Stimulated activated CD4-positive, alpha-beta T cell treated with anti-CD3 and anti-CD28 coated beads, Interleukin-4, amount 100 ng/mL, for 48 hours (primary cell): ENCODE measurements at places on chromosomes 11 and 22.

- no peak for DNase-seq
Measured at GRCh38 chr22:26722159-26722558, 64.8 kb downstream of the MIAT start.

GRCh38 chr11:100593291-100593690 is 93.8 kb upstream of the ARHGAP42 start:
- no peak for DNase-seq

DNA sequence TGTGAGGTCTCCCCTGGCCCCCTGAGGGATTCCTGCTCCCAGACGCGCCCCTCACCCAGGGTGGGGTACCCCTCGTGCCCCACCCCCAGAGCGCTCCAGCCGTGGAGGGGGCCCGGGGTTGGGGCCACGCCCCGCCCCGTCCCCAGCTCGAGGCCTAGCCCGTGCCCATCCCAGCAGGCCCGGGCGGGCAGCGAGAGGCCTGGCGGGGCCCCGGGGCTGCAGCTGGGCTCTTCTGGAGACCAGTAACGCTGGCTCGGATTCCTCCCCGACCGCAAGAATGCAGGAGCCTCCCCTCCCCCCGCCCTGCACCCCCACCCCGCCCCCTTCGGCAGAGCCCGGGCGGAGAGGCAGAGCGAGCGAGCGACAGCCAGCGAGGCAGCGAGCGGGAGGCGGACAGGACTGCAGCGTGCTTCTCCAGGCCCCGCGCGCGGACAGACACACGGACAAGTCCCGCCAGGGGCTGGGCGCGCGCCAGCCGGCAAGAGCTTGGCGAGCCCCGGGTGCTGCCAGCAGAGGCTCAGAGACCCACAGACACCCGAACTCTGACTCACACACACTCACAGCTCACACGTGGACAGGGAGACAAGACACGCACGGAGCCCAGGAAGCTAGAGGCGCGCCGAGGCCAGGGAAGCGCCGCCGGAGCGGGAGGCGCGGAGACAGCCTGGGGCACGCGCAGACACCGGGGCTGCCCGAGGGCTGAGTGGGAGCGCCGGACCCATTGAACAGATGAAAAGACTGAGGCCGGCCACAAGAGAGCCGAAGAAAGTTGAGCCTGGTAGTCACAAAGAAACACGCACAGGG is 15.2 kb downstream of the BCL9L start:
- no peak for DNase-seq

DNA sequence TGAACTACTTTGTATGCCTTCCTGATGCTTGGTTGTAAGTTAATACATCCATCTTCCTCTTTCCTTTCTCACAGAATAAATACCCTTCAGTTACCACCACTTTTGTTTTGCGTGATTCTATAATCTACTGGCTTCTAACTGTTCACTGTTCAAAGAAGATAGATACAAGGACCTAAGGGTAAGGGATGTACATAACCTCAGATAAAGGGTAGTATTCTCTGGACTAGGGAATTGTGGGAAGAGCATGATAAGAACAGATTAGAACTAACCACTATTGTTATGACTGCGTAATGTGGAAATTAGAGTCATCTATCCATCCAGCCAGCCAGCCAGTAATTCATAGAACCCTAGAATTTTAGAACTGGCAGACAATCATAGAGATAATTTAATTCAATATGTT is 36.4 kb downstream of the MAP6 start:
- DNase-seq = no peak

GRCh38 chr22:35752863-35753189 is 35.2 kb downstream of the APOL5 start:
- no peak for DNase-seq

- DNase-seq = no peak
Measured at GRCh38 chr11:66685276-66686099, 7.8 kb upstream of the RBM4B start.

DNA sequence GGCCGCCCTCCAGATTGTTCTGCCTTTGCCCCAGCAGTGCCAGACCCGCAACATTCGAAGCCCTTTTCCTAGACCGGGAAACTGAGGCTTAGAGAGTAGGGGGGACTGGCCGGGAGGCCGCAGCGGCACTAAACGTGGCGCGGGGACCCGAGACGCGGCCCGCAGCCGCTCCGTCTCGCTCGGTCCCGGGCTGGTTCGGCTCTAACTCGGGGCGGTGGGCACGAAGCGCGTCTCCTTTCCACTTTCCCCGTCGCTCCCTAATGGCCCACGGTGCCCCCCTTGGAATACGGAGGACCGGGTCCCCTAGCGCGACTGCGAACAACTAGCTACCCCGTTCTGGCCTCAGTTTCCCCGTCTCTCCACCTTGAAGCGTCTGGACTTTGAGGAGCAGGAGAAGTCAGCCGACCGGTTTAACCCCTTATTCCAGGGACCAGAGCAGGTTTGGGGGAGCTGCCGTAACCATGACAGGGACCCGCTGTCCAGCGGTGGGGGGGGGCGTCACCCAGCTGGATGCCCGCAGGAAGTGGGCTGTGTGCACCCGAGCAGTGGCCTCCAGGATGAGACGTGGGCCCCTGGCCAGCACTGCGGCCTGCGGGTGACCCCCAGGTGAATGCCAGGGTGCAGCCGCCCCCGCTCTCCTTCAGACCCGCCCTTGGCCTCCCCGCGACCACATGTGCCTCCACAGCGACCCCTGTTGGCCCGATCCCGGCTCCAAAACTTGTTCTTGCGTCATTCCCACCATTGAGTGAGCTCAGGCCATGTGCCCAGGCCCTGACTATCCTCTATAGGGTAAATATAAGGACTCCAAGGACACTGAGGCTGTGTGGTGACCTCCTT is 1.1 kb downstream of the CDC42EP1 start:
- DNase-seq = peak; percentile 81

- DNase-seq = no peak
Measured at GRCh38 chr22:32185821-32186220, 19.1 kb downstream of the RFPL2 start.

DNA sequence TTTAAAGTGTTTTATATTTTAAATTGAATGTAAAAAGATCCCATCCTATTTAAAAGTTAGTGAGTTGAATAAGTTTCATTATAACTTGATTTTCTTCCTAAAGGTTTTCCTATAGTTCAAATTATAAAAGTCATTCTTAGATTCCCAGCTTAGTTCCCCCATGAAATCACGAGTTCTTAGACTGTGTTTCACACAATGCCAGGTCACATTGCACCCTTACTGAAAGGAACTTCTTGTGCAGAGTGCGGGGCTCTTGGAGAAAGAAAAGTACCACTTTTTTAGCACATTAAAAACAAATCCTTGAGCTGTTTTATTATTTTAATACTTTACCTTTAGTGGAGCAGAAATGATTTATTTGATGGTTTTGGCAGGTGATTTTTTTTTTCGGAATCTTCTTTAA is 15.6 kb downstream of the GRAP2 start:
- no peak for DNase-seq

DNA sequence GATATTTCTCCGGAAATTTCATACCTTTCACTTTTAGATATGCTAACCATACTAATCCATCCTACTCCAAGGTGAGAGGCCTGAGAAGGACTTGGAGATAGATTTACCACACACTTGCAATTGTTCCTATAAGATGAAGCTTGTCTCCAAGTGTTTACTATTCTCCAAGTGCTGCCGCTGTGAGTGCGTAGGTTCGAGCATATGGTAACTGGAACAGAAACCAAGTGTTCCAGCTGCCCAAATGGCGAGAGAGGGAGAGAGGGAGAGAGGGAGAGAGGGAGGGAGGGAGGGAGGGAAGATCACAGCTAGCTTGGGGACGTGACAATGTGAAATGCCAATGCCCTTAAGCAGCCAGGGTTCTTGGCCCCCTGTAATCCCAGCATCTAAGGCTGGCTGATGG is 21.5 kb downstream of the ASCC2 start:
- DNase-seq = no peak

- no peak for DNase-seq
Measured at GRCh38 chr11:94181943-94182342, 53.3 kb downstream of the PANX1 start.

DNA sequence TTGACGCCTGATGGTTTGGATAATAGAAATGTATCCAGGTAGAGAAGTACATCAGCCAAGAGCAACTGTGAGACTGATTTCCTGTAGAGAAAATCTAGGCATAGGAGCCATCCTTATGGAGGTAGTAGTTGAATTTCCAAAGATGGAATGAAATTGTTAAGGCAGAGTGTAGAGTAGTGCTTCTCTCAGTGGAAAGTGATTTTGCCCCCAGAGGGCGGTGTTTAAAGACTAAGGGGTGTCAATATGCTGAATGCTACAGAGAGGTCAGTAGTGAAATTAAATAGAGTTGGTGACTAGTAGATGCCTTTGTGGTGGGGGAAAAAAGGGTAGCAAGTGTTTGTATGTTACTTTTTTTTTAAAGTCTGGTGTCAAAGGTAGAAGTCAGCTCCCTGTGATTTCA is 54.5 kb downstream of the TRIM44 start:
- no peak for DNase-seq

- DNase-seq = no peak
Measured at GRCh38 chr11:79436919-79437277, 3.9 kb downstream of the TENM4 start.

GRCh38 chr11:131909426-131910177 is 539.2 kb downstream of the NTM start:
- no peak for DNase-seq

DNA sequence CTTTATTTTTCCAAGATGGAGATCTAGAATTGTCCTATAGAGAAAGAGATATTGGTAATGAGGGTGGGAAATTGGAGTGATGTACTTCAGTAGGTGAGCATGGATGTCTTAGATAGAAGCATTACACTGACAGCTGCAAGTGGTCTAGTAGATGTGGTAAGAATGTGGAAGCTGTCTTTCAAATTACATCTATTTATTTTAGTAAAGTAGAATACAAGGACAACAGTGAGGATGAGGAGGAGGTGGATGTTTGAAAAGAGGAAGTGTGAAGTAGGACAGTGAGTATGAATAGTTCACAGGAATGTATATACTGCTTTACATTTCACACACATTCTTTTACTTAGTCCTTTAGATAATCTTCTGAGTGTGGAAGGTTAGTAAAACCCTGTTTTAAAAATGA is 64.2 kb downstream of the HIPK3 start:
- no peak for DNase-seq

DNA sequence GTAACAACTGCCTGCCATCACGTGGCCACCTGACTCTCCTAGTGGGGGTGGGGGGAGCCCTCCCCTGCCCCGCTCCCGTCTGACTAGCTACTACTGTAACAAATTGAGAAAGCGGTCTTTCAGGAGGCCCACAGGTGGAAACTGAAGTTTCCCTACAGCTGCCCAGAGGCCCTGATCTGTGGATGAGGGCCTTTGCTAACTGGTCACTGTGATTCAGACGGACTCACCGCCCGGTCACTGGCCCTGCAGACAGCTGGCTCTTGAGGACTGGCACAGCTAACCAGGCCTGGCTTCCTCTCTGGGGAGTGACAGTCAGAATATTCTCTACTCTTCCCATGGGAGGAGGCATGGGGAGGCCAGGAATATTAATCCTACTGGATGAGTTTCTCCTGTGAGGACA is 116.8 kb downstream of the ARHGAP8 start:
- DNase-seq = no peak

DNA sequence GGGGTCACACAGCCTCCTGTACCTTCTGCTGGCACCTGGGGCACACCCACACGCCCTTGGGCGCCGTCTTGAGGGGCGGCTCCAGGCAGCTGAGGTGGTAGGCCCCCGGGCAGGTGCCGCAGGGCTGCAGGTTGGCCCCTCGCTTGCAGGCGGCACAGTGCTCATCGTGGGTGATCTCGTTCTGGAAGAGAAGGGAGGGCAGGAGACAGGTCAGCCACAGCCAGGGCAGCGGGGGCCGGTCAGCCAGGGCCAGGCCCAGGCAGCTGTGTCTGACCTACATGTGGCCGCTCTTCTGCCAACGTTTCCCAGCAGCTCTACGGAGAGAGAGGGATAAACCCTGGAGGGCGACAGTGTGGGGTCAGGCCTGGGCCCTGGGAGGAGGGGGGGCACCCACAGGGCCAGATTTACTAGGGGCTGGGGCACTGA is 121.9 kb downstream of the PHF21B start:
- DNase-seq = no peak

DNA sequence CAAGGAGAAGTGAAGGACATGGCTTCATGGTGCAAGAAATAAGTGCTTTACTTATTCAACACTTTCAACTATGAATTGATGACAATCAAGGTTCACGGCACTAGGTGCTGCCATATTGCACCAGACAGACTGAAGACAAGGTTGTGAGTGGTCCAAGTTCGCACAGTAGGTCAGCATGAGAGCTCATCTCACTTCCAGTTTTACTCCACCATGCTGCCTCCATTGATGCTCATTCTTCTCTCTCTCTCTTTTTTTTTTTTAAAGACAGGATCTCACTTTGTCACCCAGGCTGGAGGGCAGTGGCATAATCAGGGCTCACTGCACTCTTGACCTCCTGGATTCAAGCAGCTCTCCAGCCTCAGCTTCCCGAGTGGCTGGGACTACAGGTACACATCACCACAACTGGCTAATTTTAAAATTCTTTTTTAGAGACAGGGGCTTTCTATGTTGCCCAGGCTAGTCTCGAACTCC is 47.7 kb downstream of the EHF start:
- DNase-seq = no peak

DNA sequence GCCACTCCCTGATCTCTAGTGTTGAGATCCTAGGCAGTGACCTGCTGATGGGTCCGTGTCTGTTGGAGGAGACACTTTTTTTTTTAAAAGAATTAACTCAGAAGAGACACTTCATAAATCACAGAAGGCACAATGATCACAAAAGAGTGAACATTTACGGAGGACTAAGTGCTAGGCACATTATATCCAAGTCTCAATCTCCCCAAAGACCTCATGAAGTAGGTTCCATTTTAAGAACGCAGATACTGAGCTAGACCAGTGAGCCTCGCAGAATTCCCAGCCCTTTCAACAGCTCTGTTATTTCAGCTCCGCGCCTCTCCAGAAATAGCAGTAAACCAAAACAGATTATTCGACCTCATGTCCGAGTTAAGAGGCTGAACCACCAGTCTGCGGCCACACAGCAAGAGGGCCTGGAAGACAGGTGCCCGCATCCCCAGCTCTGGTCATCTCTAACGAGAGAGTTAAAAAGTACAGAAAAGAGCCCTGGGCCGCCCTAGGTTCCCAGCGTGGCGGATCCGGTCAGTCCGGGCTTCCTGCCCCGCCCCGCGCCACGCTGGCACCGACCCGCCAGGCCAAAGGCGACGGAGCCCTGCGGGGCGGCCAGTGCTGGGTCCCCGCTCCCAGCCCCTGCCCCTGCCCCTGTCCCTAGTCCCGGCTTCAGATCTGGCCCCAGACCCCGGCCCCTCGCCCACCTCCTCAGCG is 612 bp downstream of the XBP1 start:
- no peak for DNase-seq

GRCh38 chr22:20193761-20194494 is 43.1 kb upstream of the CCDC188 start:
- no peak for DNase-seq

DNA sequence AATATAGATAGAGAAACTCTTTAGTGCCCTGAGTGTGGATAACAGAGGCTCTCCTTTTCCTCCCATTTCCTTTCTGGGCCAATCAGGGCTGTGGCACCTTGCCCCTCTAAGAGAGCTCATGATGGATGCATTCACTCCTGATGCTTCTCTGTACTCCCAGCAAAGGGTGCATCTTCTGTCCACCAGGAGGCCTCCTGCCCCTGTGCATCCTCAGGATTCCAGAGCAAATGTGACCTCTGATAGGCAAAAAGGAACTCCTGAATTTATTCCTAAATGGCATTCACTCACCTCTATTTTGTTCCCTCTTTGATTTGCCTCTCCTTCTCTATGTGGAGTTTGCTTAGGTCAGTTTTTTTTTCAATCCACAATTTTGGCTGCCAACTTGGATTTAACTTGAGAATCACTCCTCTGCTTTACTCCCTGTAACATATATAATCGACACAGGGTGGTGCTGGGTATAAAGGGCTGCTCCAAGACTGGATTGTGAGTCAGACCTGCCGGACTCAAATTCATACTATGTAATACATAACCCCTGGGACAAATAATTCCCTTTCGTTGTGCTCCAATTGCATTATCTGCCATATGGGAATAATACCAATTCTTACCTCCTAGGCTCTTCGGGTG is 1.1 kb upstream of the MRGPRX4 start:
- DNase-seq = no peak
